Muscle of leg (tissue), 16 donors: ENCODE measurements at places on chromosomes 2 and 18. TPM values are rescaled to one million over a fixed set of nuclear protein-coding genes. Genes with fewer than 3 reads are reported as not detected.

The CTAGE1 gene
- not detected for total RNA-seq

The IKZF2 gene
- 5.1 TPM for total RNA-seq

DNA sequence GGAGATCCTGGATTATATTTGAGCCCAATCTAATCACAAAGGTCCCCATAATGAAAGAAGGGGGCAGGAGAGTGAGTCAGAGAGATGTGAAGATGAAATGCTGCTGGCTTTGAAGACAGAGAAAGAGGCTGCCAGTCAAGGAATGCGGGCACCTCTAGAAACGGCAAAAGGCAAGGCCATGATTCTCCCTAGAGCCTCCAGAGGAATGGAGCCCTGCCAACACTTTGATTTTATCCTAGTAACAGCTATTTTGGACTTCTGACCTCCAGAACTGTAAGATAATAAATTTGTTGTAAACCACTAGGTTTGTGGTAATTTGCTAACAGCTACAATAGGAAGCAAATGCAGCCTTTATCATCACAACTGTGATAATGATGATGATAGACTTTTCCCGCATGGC lies 32.9 kb downstream of the LBH start:
- H3K4me3 ChIP-seq = no peak overlapping the region
- H3K27ac ChIP-seq = no peak overlapping the region
- peaks cover 2% of the 10 kb centered on the region for H3K4me1 ChIP-seq
- peaks cover 5% of the 10 kb centered on the region for H3K36me3 ChIP-seq

DNA sequence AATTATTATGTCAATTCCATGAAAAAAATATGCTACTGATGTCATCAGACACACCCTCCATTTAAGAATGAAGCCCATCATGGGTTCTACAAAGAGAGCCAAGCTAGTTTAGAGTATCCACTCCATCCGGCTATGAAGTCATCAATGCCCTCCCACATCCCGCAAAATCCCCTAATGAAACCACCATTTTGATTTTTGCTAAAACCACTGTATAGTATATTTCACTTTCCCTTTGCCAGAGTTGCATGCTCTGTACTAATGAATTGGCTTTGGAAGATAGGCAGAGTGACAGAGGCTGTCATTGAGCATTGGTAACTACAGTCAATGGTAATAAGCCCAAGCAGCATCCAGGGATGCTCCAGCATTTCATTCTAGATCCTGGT lies 118.6 kb downstream of the ANKRD44 start:
- no peak overlapping the region for H3K4me3 ChIP-seq
- no peak overlapping the region for H3K27ac ChIP-seq
- H3K36me3 ChIP-seq = no peaks in the 10 kb centered on the region
- peaks cover 13% of the 10 kb centered on the region for H3K4me1 ChIP-seq
- no peak for DNase-seq

- H3K27me3 ChIP-seq = peaks cover 2% of the 10 kb centered on the region
- peak within 1 kb of the TSS; percentile 61 for H3K4me3 ChIP-seq
- H3K36me3 ChIP-seq = peaks cover 32% of the 10 kb centered on the region
- DNase-seq = peak; percentile 77
- peak within 1 kb of the TSS; percentile 89 for H3K27ac ChIP-seq
Observed at GRCh38 chr2:237627441-237628246, at the start of gene LRRFIP1. Gene LRRFIP1 (plus strand): TSS chr2:237627587. CDS start chr2:237627645, 58 bp downstream.

- DNase-seq = no peak
- no peaks in the 10 kb centered on the region for H3K36me3 ChIP-seq
- no peak overlapping the region for H3K4me3 ChIP-seq
- H3K4me1 ChIP-seq = peaks cover 23% of the 10 kb centered on the region
- H3K27me3 ChIP-seq = no peaks in the 10 kb centered on the region
- peak overlapping the region; percentile 78 for H3K27ac ChIP-seq
Observed at GRCh38 chr18:48956356-48956755, 5.6 kb upstream of the SMAD7 start.

DNA sequence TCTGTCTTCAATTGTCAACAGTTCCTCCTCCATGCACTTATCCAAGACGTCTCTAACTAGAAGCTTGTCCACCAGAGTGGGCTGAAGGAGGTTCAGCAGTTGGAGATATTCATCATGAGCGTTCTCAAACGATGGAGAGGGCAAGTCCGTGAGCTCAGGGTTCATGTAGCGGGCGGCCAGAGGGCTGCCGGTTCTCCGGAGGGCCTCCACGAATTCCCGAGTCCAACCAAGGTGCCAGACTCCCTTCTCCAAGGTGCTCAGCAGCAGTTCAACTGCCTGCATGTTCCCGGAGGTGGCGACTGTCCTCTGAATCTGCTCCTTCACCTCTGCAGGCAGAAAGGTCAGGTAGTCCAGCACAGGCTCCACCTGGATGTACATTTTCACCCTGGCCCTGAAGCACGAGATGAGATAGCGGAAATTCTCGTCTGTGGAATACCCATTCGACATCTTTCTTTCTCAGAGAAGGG lies 590 bp downstream of the IFIH1 start:
- H3K4me3 ChIP-seq = peak overlapping the region; percentile 62
- peak overlapping the region; percentile 88 for H3K27ac ChIP-seq
- no peaks in the 10 kb centered on the region for H3K27me3 ChIP-seq
- H3K36me3 ChIP-seq = no peaks in the 10 kb centered on the region
- DNase-seq = no peak
